ENCODE measurements at places on chromosomes 5 and 9. TPM values are rescaled to one million over a fixed set of nuclear protein-coding genes. Genes with fewer than 3 reads are reported as not detected.

FLT4 gene
- 471 TPM for total RNA-seq

ADRA1B gene
- 0.34 TPM for total RNA-seq

SHOC1 gene
- total RNA-seq = not detected

UBTD2 gene
- 25.7 TPM for total RNA-seq

OMD gene
- total RNA-seq = 0.23 TPM

CDC42SE2 gene
- total RNA-seq = 55.5 TPM

RBM27 gene
- 35.7 TPM for total RNA-seq

CLIC3 gene
- total RNA-seq = not detected

CDO1 gene
- 3.3 TPM for total RNA-seq

ARSI gene
- 0.68 TPM for total RNA-seq

DRD1 gene
- total RNA-seq = not detected

PURA gene
- 7.8 TPM for total RNA-seq

PCDHGC4 gene
- total RNA-seq = 1.2 TPM

TAF1L gene
- total RNA-seq = under 0.01 TPM

LVRN gene
- total RNA-seq = 0.17 TPM

KCNMB1 gene
- total RNA-seq = not detected

Data from dermis blood vessel endothelial cell (primary cell).